ENCODE measurements at places on chromosomes 13 and 19. TPM values are rescaled to one million over a fixed set of nuclear protein-coding genes. Genes with fewer than 3 reads are reported as not detected.

Gene ZNF738
- 3.9 TPM for polyA plus RNA-seq

- H3K4me3 ChIP-seq = no peak overlapping the region
- H3K4me1 ChIP-seq = peaks cover 13% of the 10 kb centered on the region
- no peak overlapping the region for H3K27ac ChIP-seq
- no peak for DNase-seq
- no peaks in the 10 kb centered on the region for H3K27me3 ChIP-seq
Observed at GRCh38 chr13:112716841-112717520, 27.1 kb downstream of the ATP11A start.

- no peak overlapping the region for H3K4me3 ChIP-seq
- H3K4me1 ChIP-seq = no peaks in the 10 kb centered on the region
- peaks cover 21% of the 10 kb centered on the region for H3K27me3 ChIP-seq
- H3K27ac ChIP-seq = no peak overlapping the region
- no peak for DNase-seq
Observed at GRCh38 chr19:54268936-54269335, 11.9 kb upstream of the LILRB5 start.

GRCh38 chr13:20825477-20825875 lies 51.7 kb upstream of the EEF1AKMT1 start:
- H3K27me3 ChIP-seq = no peaks in the 10 kb centered on the region
- no peak overlapping the region for H3K27ac ChIP-seq
- no peak for DNase-seq
- no peak overlapping the region for H3K4me3 ChIP-seq

GRCh38 chr19:52492201-52492993 lies 35.1 kb upstream of the ZNF808 start:
- H3K4me3 ChIP-seq = no peak overlapping the region
- no peaks in the 10 kb centered on the region for H3K27me3 ChIP-seq
- H3K36me3 ChIP-seq = peaks cover 36% of the 10 kb centered on the region
- no peak overlapping the region for H3K27ac ChIP-seq
- no peak for DNase-seq

DNA sequence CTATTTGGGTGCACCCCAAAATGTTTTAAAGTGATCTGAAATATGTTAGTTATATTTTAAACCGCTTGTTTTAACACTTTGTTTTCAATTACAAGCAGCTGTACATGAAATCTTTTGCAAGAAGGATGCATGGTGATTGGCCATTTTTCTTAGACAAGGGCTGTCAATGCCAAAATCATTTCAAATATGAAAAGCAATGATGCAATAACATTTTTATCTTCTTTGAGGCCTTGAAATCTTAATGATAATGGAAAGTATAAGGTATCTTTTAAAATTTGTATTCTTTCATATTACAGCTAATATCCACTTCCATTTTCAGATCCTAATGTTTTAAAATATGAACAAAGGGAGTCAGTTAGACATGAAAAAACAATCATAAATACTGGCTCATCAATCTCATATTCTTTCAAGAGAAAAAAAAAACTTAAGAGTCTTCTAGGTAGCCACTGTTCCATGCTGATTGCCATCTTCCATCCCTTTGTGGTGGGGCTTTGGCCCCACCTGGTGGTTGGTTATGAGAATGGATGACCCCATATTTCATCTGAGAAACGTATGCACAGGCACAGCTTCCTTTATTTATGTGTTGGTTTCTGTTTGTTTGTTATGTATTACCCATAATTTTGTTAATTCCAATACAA lies 330.3 kb upstream of the MIR17HG start:
- no peaks in the 10 kb centered on the region for H3K36me3 ChIP-seq
- no peak for DNase-seq
- peaks cover 1% of the 10 kb centered on the region for H3K27me3 ChIP-seq
- H3K4me1 ChIP-seq = no peaks in the 10 kb centered on the region
- no peak overlapping the region for H3K4me3 ChIP-seq
- no peak overlapping the region for H3K27ac ChIP-seq

Measured in naive thymus-derived CD8-positive, alpha-beta T cell (primary cell).